Activated CD4-positive, CD25-positive, alpha-beta regulatory T cell (primary cell): ENCODE measurements at places on chromosomes 6 and 20.

- no peak for DNase-seq
Observed at GRCh38 chr20:16517946-16518783, 55.1 kb downstream of the KIF16B start.

DNA sequence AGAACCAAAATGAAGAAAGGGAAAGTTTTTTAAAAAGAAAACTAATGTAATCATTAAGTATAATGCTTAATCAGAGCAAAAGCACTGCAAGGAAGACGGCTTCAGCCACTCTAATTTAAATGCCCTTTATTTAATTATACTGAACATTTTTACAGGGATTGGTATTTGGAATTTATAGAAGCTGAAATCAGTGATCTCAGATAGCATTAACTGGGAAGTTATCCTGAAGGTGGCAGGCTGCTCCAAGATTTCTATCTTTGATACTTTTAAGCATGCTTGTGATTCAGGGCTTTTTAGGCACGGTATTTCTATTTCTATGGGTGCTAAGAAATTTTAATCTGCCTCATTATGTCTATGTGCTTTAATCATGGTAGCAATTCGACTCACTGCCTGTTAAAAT is 1.3 kb upstream of the NDUFAF4 start:
- DNase-seq = no peak

DNA sequence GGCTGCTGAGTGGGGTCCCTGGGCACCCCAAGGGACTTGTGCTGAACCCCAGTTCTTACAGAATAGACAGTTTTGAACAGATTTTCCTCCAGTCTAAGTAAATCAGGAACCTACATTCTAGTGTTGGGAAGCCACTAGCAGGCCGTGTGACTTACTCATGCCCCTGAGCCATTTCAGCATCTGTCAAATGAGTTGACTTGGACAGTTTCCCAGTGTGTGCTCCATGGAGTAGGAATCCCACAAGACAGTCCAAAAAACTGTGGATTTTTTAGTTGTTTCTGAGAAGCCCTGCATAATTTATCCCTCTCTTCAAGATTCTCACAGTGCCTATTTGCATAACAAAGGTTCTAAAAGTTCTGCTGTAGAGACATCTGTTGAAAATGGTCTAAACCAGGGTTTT is 2.1 kb downstream of the GABRR2 start:
- DNase-seq = no peak

DNA sequence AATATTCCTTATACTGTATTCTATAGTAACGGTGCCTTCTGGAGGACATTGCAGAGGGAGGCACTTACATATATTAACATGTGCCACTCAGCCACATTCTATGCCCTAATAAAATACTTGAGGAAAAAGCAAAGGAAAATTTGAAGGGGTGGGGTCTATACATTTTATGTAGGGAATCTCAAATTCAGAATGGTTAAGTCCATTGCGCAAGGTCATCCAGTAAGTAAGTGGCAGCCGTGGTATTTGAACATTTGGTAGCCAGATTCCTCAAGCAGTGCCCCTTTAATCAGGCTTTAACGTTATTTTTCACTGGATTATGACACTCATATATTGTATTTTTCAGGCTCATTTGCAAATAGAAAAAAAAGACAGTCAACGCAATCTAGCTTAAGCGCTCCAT is 738.3 kb downstream of the DOK5 start:
- DNase-seq = no peak

DNA sequence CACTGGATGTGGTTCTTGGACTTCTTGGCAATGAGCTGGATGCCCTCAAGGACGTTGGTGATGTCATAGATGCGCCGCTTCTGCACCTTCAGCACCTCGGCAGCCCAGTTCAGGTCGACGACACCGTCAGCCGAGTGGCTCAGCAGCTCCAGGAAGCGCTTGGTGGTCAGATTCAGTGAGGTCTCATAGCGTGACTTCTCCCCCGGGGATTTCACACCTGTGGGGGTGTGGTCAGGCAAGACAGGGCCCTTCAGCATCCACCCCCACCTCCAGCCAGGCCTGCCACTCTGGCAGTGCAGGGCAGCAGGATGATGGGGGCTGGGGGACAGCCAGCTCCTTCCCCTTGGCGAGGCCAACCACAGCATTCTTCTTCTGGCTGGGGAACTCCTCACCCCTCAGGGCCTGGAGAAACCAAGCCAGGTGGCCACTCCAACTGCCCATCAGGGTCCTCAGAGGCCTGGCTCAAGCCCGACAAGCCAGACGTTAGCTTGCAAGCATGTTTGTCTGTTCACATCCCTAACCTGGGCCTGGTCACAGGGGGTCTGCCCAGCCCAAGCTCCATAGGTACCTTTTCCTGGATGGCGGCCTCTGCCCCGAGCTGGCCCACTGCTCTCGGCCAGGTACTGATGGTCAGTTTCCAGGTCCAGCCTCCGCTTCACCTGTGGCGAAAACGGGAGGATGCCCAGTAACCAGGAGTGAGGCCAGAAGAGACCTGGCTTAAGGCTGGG is 5.7 kb upstream of the NECAB3 start:
- no peak for DNase-seq

- no peak for DNase-seq
Observed at GRCh38 chr20:33584976-33585375, 77.2 kb upstream of the C20orf144 start.

DNA sequence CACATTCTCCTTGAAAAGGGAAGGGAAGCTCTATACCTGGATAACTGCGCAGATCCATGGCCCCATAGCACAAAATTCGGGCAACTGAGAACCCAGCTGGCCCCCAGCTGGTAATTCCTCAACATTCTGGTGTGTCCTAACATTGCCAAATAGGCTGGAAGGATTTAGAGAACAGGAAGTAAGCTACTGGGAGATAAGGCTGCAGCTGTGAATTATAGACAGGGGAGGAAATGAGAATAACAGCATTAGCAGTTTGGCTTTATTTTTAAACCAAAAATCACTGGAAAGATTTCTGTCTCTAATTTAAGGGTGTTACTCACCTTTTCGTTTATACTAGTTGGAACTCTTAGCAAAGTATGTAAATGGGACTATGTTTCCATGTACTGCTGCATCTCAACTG is 97.2 kb downstream of the TULP4 start:
- no peak for DNase-seq

DNA sequence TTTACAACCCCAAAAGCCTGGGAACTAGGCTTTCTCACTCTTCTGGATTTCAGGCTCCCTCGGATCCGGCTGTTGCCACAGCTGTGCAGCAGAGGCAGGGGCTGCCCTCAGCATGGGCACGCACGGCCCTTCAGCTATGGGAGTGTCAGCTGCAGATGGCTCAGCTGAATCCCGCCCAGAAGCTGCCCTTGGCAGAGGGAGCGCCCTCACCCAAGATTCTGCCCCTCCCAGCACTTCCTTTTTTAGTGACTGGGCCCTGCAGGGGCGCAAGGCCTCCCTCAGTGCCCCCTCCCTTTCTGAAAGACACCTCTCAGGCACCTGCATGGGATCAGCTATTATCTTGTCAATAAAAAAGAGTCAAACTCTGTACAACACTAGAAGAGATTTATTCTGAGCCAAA is 67.9 kb upstream of the THBS2 start:
- no peak for DNase-seq

DNA sequence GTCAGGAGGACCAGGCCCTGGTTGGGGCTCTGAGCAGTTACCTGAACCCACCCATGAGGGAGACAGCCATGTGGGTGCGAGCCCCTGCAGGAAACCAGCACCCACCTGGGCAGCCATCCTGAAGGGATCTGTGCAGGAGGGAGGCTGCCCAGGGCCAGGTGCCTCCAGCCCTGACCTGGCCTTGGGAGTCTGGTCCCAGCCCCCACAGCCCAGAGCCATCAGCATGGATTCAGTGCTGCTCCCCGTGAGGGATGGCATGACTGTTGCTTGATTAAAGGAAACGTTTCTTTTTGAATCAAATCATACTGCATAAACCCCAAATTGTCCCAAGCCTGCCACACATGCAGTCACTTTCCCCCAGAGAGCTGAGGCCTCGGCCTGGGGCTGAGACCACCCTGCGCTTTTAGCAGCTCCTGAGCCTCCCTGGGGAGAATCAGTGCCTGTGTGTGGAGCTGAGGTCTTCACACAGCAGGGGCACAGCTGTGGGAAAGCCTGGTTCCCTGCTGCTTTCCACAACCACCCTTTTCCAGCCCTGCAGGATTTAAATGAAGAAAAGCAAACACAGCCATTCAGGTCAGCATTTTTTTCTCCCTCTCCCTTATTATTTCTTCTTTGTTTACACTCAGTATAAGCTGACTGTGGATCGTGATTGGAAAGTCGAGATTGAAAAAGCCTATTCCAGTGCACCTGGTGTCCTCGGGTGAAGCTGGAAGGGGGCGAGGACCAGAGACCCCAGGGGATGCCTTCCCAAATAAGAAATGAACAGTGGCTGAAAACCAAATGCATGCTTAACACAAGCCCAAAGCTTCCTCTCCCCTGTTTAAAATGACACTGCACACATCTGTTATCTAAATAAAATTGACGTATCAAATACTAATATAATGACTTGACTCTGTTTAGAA is 283.9 kb downstream of the SMOC2 start:
- DNase-seq = no peak

DNA sequence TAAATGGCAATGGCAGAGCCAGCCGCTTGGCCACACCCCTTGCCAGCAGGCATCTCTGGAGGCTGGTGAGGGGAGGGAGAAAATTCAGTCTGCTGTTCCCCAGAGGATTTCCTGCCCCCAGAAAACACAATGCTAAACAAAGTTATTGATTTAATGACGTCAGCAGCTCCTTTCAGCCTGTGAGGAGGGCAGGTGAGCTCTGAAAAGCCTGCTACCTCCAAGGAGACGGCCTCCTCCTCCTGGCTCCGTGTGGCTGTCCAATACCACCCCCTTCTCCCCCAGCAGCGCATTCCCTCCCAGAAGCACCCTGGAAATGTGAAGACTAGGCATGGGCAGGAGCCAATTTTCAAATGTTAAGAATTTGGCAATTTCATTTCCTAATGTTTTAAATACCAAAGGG is 393.1 kb downstream of the ZFAND3 start:
- DNase-seq = no peak

DNA sequence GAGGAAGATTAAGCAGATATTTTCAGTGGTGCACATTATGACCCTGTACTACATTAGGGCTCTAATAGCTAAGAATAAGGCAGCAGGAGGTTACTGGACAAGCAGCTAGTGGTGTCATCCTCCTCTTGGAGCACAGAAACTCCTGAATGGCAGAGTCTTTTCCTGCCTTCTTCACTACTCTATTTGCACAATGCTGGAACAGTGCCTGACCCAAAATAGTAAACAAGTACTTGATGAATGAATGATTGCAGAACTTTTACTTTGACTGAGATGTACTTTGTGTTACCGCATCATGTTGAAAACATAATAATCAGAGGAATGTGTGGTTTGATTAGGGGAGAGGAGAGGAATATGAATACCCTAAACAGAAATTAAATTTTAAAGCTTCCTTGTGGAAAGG is 30.0 kb upstream of the UST start:
- DNase-seq = no peak

DNA sequence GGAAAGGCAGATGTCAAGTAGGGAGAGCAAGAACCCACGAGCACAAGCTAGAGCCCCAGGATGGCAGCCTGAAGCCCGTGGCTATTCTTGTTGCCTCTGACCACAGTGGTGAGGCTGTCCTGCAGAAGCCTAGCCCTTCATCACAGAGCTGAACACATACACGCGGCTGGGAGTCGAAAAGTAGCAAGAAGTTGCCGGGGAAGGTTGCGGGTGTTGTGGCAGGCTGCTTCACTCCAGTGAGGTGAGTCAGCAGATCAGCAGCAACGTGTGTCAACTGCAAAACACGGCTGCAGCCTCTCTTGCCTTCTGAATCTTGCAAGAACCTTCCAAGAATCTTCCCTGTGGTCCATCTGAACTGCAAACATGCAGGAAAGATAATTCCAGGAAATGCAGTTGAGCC is 10.6 kb upstream of the STX16 start:
- DNase-seq = no peak

- DNase-seq = no peak
Observed at GRCh38 chr6:44630125-44631028, 242.9 kb downstream of the CDC5L start.

DNA sequence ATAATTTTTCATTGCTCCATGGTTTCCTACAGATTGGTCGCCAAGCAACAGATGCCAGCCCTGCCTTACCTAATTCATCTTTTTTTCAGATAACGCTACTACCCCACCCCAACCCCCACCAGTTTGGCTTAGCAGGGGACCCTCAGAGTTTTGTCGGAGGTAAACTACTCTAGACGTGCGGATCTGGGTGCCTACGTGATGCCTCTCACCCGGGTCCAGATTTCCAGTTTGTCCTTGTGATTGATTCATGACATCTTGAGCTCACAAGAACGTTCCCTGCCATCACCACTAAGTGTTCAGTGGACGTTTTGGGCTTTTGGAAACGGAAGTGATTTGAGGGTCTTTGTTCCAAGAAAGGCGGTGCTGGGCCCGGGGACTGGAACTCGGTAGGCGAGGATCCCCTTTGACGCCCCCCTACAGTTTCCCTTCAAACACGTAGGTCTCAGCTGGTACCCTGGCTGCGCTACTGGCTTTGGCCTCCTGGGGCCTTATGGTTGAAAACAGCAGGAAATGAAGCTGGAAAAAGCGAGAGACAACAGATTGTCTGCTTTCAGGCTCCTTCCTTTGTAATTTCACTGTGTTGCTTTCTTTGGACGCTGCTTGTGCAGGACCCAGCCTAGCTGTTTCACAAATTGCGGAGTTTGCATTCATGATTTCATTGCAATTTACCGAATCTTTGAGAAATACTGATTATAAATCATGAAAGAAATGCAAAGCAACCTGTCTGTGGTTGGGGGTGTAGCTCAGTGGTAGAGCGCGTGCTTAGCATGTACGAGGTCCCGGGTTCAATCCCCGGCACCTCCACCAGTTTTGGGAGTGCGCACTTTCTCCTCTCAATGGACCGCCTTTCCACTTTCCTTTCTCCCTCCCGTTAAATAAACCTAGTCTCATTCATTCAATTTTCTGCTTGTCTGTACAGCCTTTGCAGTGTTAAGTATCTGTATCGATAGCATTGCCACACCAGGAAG is 81.0 kb downstream of the GPX5 start:
- no peak for DNase-seq

- DNase-seq = no peak
Observed at GRCh38 chr6:53357576-53358360, 9.0 kb upstream of the ELOVL5 start.

GRCh38 chr6:113388996-113389395 is 468.1 kb upstream of the MARCKS start:
- no peak for DNase-seq

DNA sequence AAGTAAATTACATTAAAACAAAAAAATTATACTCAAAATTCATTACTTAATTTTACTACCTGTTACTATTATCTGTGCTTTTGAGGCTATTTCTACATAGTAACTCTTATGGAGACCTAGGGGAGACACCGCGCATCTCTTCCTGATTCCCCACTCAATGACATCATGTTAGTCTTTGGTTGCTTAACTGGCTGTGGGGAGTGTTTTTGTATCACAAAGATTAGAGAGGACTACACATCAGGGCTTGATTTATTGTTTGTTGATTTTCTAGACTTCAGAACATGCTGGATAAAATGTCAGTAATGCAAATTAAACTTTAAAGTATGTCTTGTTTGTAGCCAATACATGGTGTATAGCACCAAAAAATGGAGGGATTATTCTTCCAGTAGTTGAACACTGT is 26.0 kb downstream of the SLC2A10 start:
- no peak for DNase-seq

DNA sequence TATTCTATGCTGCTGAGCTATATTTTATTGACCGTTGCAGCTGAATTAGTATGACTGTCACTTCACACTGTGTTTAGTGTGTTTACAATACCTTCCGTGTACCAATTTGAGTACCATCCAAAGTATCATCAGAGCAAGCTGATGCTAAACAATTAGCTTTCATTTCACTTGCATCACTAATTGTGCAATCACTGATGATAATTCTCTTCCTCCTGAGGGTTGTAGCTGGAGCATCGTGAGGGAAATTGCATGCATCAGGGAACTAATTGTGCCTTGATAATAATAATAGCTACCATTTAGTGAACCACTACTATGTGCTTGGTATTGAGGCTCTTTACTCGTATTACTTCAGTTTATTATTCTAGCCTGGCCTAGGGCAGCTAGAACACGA is 384.8 kb upstream of the SOX4 start:
- no peak for DNase-seq
